Chondrocyte (in vitro differentiated cells): ENCODE measurements at places on chromosomes 7 and 10. TPM values are rescaled to one million over a fixed set of nuclear protein-coding genes. Genes with fewer than 3 reads are reported as not detected.
A peak's percentile ranks its signal among the peaks of the same experiment; 100 is the strongest.

WIPF3 gene
- total RNA-seq = 0.10 to 0.65 TPM (median 0.51 TPM) in 3 replicates

GPR37 gene
- total RNA-seq = 1.6 to 3.2 TPM (median 2.2 TPM) in 3 replicates

DNA sequence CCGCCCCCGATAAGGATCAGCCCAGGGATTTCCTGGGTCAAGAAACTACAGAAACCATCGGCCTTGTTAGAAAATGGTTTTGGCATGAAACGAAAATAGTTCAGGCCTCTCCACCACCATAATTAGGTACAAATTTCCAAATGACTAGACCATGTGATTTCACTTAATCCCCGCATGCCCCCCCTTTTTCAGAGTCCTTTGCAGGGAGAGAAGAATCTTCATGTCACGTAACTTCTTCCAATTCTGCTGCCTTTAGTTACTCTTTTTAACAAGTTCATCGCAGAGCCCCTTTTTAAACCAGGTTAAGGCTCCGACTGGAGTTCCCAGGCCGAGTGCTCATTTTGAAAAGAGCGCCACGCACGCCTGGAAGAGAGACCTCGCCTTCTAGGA, 3.4 kb downstream of the PDGFA start:
- no peak for DNase-seq

- DNase-seq = peak; percentile 54
Measured at GRCh38 chr7:1889556-1890181, 219.6 kb downstream of the ELFN1 start.
